ENCODE measurements at places on chromosomes 2 and 18. TPM values are rescaled to one million over a fixed set of nuclear protein-coding genes. Genes with fewer than 3 reads are reported as not detected.

Gene TUBA3E
- total RNA-seq: not detected

DNA sequence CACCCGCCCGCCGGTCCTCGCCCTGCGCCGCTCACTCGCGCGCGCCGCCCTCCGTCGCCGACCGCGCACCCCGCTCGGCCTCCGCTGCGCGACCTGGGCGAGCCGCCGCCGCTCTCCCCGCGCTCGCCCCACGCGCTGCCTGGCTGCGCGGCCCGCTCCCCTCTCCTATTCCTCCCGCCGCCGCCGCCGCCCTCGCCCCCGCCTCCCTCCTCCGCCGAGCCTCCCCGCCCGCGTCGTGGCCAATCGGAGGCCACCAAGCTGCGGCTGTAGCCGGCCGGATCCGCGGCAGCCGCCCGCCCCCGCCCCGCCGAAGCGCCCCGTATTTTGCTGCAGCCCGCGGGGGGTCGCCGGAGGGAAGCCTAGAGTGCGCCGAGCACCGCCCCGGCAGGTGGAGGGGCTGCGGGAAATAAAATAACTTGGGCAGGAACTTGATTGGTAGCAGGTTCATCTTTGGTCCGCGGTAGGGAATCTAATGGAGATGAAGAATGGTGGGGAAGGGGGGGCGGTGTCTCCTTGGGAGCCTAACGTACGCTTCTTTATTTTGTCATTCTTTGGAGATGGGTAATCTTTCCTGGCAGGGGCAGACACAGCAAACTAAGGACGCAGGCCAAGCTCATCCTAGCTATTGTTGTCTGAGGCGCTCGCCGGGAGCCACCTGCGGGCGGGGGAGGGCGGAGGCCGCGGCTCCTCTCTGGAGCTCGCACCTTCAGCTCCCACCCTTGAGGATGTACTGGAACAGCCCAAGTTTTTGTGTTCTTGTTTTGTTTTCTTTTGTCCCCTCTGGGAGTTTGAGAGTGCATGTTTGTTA is 1.1 kb upstream of the CDH2 start:
- DNase-seq: no peak

GRCh38 chr2:69777786-69778105 is 35.8 kb downstream of the ANXA4 start:
- no peak for DNase-seq

Gene GIGYF2
- total RNA-seq: 62.7 TPM

Gene CNDP1
- total RNA-seq: 0.51 TPM

DNA sequence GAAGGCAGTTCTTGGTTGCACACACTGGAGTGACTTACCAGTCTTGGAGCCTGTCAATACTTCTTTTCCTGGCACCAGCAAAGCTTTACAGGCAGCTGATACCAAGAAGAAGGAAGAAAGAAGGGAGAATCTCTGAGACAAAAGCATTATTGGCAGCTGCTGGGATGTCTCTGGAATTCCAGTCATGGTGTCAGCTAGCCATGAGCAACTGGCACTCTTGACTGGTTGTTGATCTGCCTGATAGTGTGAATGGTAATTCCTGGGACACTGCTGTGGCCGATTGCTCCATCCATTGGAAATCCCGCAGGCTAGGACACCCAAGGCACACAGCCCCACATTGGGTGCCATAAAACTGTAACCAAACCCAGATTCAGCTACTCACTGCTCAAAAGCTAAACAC is 17.8 kb upstream of the SPAG16 start:
- DNase-seq: no peak

GRCh38 chr2:171411791-171412483 is 21.9 kb downstream of the METTL8 start:
- DNase-seq: no peak

DNA sequence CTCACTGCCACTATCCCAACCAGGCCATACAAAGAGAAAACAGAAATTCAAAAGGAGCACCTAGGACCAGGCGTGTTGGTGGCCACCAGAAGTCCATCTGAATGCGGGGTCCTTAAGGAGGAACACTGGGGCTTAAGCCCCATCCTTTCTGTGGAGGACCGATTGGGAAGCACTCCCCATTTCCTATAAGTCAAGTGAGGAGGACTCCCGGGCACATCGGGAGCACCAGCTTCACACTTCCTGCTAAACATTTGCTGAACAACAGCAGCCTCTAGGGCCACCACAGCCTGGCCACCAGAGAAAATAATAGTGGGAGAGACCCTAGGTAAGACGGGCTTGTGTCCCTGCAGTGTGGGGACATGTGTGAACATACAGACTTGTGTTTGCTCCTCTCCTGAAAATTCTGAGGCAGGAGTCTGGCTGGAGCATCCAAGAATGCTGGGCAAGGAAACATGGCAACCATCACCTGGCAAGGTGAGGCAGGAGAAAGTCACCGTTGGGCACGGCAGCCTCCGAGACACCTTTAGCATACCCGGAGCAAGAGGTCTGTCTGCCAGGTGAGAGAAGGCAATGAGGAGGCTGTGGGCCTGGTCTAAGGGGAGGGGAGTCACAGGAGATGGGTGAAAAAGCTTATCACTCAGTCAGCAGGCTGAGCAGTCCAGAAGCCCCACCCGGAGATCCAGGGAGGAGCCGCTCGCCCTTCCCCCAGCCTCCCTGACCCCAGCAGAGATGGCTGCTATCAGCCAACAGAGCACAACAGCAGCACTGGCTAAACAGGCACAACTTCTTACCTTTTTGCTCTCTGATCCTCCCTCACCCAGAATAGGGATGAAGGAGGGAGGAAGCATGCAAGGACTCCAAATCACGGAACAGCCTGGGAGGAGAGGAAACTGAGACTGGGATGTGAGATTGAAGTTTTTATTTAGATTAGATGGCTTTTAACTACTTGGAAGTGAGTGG is 282.3 kb downstream of the EIPR1 start:
- no peak for DNase-seq

DNA sequence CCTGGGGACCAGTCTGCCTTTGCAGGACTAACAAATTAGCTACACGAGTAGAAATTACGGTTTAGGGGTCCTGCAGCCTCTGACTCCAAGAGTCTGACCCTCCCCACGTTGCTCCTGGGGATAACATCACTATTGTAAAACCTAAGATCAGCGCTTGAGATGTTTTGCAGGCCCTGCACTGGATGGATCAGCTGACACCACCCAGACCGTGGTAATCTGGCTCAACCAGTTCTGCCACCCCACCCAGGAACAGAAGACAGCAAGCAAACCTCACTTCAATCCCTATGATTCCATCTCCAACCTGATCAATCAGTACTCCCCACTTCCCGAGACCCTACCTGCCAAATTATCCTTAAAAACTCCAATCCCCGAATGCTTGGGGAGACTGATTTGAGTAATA is 31.7 kb downstream of the NGEF start:
- DNase-seq: no peak

- no peak for DNase-seq
Measured at GRCh38 chr2:199131136-199131655, 326.5 kb downstream of the SATB2 start.

All from SK-MEL-5 (cell line).